ENCODE measurements at places on chromosomes 1 and 21.
A peak's percentile ranks its signal among the peaks of the same experiment; 100 is the strongest.

- peak; percentile 85 for DNase-seq
These were observed 17.9 kb upstream of the ETV3 start for GRCh38 chr1:157156058-157156541.

DNA sequence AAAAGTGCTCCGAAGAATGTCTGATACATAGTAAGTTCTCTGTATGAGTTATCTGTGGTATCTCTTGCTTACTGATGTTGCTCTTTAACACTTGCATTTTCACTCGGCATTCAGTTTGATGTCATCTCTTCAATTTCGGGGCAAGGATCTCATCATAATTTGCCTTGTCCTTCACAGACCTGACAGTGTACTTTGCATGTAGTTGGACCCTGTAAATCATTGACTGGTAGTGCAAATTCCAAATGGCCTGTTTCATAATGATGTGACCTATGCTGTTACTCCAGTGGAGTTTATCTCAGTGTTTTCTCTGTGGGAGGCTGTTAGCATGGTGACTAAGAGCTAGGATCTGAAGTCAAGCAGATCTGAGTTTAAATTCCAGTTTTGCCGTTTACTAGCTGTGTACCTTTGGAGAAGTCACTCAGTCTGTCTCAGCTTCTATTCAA, 34.2 kb upstream of the ABCD3 start:
- DNase-seq = no peak

GRCh38 chr21:35933466-35933865, 126.9 kb downstream of the SETD4 start:
- no peak for DNase-seq

DNA sequence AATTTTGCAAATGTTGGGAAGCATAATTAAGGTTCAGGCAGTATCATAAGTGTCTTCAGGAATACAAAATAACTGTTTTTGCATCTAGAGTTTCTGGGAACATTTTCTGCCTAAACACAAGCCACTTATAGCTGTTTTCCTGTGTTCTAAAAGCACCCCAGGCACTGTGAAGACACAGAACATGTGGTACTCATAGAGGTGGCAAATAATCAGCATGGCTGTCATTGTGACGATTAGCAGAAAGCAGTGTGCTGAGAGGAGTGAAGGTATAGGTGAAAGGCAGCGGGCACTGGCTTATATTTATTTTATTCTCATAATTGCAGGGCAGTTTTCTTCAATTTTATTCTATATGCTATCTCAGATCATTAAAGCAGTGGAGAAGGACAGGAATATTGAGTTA, 119.6 kb downstream of the LRRC53 start:
- DNase-seq = no peak

DNA sequence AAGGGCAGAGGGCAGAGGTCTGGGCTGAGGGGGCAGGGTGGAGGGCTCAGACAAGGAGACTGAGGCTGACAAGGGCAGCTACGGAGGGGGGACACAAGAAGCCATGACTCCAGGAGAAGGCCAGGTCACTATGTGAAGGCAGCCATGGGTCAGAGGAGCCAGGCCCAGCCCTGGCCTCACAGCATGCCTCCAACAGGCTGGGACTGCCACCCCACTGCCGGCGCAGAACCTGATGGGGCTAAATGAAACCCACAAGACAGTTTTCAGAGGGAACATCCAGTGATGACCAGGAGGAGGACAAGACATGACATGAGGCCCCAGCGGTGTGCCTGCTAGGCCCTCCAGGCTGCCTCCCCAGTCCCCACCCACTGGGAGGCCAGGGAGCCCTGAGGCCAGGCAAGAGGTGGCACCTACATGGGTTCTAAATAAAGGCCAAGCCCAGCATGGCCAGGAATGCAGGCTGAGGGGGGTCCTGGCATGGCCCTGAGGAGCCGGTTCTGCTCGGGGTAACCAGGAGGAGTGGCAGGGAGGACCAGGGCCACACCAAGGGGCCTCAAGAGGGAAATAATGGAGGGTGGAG, 27.3 kb upstream of the LSS start:
- DNase-seq = no peak

DNA sequence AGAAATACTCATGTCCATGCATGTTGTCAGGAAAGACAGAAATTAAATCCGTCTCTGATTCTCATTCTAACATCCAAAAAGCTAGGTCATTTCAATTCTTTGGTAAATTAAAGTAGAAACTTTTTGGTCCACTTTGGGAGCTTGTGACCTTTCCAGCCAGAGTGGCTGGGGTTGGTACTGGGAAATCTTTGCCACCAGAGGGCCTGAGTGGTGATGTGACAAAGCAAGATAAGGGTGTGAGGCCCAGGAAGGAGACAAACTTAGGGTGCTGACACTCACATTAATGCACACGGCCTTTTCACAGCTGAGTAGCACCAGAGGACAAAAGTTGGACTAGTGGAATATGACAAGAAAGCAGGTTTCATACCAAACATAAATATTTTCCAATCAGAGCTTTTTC, 144.3 kb downstream of the DNM3 start:
- no peak for DNase-seq

- no peak for DNase-seq
These were observed 19.3 kb upstream of the FOXO6 start for GRCh38 chr1:41341772-41342562.

DNA sequence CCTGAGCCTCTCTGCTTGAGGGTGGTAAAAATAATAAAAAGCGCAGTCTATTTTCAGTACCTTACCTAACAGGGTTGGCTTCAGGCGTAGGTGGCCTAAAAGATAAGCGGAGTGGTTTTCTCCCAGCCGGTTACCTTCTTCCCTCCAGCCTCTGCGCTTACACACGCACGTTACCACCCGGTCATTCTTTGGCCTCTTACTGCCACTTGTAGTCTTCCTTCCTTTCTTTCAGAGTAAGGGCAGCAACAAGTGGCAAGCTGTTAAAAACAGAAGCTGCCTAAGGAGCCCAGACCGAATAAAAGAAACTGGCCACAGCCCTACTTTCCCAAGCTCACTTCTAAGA, 35.4 kb downstream of the CLCA1 start:
- no peak for DNase-seq

DNA sequence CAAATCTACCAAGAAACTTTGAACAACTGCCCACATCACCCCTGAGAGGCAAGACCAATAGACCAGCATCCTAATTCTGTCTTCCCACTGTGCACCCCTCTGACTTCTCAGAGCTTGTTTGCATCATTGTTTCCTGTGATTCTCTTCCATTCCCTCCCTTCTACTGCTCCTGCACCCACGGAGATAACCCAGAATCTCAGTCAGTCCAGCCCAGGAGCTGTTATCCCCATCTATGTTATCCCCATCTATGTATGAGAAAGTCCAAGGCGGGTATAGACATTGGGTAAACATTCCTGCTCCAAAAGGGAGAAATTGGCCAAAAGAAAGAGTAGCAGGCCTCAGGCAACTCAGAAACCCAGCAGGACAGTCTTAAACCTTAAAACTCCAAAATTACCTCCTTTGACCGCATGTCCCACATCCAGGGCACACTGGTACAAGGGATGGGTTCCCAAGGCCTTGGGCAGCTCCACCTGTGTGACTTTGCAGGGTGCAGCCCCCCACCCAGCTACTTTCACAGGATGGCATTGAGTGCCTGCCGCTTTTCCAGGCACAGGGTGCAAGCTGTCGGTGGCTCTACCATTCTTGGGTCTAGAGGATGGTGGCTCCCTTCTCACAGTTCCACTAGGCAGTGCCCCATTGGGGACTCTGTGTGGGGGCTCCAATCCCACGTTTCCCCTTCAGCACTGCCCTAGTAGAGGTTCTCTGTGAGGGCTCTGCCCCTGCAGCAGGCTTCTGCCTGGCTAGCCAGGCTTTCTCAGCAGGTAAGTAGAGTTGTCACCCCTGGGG, 414.8 kb downstream of the NPHP4 start:
- DNase-seq = no peak

DNA sequence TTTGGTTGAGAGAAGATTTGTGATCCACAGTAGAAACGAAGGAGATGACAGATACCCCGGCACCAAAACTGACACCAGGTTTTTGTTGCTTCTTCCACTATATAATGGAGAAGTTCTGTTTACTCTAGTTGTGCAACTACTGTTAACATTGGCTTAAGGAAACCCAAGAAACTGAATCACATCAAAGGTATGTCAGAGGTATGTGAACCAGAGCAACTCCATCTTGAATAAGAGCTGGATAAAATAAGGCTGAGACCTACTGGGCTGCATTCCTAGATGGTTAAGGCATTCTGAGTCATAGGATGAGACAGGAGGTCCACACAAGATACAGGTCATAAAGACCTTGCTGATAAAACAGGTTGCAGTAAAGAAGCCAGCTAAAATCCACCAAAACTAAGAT, 173.7 kb upstream of the CAMK1G start:
- DNase-seq = no peak

DNA sequence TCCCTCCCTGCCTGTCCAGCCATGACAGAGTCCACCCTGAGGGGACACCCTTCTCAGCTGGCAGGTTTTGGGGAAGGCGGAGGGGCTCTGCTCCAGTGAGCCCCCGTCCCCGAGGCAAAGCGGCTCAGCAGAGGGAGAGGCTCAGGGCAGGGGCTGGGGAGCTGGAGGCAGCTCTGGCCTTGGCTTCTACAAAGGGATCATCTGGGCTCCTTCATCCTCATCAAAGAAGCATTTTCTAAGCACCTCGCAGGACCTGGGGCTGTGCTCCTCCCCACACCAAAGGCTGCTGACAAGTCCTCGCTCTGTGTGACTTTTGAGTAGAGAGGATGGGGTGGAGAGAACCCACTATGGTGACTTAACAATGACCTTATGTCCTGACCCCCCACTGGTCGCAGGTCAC, 21.0 kb upstream of the CLSTN1 start:
- no peak for DNase-seq

DNA sequence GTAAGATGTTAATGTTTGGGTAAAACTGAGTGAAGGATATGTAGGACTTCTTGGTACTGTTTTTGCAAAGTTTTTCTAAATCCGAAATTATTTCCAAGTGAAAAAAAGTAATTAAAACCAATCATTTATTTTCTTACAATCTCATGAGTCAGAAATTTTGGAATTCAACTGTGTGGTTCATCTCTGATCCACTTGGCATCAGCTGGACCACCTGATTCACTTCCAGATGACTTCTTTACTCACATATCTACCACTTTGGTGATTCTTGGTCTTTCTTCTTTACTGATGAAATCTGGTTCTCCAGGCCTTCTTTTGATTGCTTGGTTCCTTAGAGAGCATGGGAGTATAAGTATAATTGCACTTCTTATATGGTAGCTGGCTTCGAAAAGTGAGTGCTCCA, 254.9 kb upstream of the CACYBP start:
- DNase-seq = no peak

DNA sequence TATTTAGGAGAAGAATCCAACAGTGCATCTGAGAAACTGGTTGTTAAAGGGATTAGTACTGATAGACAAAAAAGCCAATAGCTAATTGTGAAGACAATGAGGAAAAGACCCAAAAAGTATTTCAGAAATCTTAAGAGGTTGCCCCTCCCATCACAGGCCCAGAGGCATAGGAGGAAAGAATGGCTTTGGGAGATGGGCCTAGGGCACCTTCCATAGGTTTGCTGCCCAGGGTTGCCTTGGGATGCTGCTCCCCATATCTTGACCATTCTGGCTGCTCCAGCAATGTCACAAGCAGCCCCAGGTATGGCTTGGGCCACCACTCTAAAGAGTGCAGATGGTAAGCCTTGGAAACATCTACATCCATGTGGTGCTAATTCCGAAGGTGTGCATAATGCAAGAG, 68.7 kb upstream of the CD5L start:
- DNase-seq = no peak

DNA sequence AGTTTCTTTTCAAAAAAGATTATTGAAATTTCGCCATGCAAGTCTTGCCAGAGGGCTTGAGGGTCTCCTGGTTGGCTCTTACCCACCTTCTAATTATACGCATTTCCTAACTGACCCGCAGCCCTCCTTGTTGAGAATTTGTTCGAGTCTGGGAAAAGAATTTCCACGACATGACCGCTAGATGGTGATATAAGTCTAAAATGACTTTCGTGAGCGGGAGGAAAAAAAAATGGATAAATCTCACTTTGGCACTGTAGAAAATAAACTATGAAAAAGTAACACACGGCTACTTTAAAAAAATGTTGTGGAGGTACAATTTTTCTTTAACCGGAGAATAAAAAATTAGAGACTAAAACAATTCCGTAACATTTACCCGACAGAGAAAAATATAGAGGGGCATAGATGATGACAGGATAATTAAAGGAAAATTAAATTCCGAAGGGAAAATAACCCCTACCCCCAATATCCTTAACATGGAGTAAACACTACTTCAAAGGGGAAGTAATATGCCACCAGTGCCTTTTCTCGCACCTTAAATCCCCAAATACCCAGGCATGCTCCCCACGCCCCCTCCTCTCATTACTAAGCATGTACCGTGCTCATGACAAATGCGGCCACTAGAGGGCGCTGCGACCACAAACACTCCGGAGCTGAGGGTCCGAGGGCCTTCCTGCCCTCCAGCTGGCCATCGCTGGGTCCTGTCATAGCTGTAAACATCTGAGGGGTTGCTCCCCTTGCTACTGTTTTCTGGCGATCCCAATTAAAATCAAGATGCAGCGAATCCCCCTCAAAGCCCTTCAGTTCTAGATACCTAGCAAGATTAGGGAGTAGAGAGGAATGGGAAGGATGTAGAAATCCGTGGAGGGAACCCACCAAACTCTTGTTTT, 266.9 kb downstream of the ASTN1 start:
- peak; percentile 39 for DNase-seq
